Hippocampal formation (tissue), 2 donors: ENCODE measurements at places on chromosomes 16 and 17.

DNA sequence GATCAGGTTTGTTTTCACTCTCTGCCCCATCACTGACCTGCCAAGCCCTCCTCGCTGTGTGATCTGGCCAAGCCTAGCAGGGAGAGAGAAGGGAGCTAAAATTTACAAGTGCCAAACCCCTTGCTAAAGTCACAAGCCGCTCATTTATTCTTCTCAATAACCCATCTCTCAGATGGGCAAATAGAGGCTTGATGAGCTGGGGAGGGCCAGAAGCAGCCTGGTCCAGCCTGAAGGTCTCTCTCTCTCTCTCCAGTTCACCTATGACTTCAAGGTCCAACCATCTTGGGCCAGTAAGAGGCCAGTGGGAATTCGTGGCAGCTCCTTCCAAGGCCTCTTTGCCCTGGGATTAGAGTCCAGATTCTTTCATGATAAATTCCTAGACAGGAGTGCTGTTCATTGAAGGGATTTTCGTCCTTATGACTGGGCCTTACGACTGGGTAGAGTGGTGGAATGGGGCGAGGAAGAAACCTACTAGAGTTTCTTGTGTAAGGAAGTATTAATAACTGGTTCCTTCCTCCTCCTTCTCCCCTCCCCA lies 3.4 kb downstream of the CA7 start:
- DNase-seq: no peak

- DNase-seq: no peak
Observed at GRCh38 chr17:34862384-34862783, 98.9 kb downstream of the CCT6B start.

GRCh38 chr16:57966204-57966771 lies 4.6 kb downstream of the CNGB1 start:
- no peak for DNase-seq

- no peak for DNase-seq
Observed at GRCh38 chr16:72187551-72187950, 15.6 kb upstream of the PMFBP1 start.

DNA sequence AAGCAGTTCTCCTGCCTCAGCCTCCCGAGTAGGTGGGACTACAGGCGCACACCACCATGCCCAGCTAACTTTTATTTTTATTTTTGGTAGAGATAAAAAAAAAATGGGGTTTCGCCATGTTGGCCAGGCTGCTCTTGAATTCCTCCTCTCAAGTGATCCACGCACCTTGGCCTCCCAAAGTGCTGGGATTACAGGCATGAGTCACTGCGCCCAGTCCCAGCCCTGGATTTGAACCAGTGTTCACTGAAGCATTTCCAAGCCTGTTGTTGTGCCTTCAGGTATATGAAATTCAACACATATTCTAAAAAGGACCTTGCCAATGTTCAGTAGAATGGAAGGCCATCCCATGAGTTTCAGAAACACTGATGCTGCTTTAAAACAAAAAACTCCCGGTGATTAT lies 165.3 kb downstream of the SLC39A11 start:
- DNase-seq: no peak

DNA sequence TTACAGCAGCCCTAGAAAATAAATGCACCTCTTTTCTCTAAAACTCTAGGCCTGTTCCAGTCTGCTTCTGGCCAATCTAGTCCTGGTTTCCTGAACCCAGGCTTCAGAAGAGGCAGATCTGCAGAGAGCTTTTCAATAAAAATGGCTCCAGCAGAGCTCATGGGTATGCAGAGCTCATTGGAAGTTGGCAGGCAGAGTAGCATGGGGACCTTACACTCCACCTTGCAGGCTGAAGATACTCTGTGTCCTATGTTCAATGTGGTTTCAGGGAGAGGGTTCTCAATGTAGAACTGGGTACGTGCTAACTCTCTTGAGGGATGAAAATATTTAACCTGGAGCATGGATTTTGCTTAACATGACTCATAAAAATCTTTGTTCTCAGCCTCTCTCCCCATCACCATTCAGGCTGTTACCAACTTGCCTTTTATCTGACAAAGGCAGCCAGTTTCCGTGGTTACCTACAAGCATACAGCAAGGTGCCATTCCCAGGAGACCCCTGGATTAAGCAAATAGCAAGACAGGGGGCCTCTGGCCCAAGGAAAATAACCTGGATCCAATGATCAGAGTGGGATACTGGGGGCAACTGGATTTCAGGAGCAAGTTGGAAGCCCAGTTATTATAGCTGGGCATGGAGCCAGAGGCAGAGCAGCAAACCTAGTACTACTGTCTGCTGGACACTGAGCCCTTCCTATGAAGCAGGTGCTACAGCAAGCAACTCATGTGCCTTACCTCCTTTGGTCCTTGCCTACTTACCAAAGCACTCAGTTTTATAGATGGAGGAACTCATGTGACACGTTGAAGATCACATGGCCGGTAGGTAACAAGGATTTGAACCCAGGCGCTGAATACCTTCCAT lies 98.2 kb upstream of the DHX40 start:
- no peak for DNase-seq

DNA sequence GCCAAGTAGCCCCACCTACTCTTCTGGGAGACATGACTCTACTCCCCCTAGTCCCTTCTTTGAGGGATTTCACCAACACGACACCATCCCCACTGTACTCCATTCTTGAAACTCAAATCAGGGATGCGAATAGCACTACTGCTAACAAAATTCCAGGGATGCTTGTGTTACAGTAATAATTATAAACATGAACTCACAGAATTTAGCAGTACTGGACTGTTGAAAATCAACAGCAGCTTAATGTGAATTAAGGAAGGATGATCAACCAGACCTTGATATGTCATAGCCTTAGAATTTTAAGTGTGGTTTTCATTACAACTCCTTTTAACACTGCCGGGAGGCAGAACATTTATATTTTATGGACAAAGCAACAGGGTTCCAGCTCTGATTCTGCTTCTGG lies 37.9 kb downstream of the AMFR start:
- DNase-seq: no peak

GRCh38 chr17:16928406-16929034 lies 43.4 kb downstream of the TNFRSF13B start:
- no peak for DNase-seq

DNA sequence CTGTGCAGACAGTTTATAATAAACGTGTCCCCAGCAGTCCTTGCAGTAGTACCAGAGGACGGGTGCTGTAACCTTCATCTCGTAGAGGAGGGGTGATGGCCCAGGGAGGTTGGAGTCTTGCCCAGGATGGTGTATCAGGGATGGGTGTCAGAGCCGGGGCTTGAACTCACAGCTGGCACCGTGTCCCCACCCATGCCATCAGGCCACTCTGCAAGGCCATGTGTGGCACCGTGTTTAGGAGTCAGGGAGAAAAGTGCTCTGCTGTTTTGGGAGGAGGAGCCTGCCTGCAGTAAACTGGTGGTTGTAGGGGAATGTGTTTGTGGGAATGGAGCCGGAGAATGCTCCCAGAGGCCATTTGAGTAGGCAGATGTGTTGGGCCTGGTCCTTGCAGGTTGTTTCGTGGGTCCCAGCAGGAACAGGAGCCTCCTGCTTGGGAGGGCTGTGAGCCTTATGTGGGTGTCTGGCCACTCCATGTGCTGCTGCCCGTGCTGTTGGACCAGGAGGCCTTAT lies 1.7 kb downstream of the ADORA2B start:
- no peak for DNase-seq

GRCh38 chr17:15289285-15290183 lies 24.4 kb upstream of the PMP22 start:
- no peak for DNase-seq

DNA sequence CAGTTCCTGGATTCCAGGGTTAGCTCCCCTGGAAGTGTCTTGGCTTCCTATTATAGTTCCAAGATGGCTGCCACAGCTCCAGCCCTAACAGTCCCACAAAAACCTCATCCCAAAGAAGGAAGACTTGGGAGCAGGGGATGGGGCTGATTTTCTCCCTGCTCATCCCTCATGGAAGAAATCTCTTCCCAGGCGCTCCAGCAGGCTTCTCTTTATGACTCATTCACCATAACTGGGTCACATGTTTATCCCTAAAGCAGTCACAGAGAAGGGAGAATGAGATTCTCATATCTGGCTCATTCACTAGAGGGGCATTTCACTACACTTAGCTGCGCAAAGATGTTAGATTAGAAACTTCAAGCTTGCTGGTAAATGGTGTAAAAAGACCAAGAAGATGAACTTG lies 206.5 kb upstream of the IRX3 start:
- no peak for DNase-seq

GRCh38 chr16:7227229-7227721 lies 105.4 kb upstream of the RBFOX1 start:
- DNase-seq: no peak

- no peak for DNase-seq
Observed at GRCh38 chr17:12068946-12069345, 48.3 kb downstream of the MAP2K4 start.

- no peak for DNase-seq
Observed at GRCh38 chr17:27666831-27667560, 36.0 kb downstream of the LGALS9 start.

DNA sequence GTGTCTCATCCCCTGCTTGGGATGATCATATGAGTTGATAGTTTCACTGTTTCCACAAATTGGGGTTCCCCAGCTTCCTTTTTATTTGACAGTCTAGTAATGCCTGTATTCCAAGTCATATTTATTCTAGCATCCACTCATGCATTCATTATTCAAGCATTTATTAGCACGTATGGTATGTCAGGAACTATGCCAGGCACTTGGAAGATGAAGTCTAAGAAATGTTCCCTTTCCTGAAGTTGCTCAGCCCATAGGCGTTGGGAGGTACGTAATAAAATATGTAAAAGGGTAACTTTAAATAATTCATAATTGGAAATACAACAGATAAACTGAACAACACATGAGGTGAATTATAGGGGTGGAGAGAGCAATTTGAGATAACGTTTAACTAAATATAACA lies 338.0 kb upstream of the MAF start:
- no peak for DNase-seq

DNA sequence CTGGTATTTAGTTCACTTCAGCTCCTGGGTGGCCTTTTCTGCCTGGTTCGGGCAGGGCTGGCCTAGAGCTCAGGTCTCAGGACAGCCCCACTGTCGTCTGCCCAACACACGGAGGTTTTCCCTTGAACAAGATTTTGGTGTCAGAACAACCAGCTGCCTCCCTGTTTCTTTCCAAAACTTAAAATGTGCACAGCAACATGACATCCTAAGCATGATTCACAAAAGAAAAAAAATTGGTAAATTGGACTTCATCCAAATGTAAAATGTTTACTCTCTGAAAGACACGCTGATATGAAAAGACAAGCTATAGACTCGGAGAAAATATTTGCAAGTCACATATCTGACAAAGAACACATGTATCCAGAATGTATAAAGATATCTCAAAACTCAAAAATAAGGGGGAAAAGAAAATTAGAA lies 197.8 kb upstream of the CHMP6 start:
- no peak for DNase-seq

DNA sequence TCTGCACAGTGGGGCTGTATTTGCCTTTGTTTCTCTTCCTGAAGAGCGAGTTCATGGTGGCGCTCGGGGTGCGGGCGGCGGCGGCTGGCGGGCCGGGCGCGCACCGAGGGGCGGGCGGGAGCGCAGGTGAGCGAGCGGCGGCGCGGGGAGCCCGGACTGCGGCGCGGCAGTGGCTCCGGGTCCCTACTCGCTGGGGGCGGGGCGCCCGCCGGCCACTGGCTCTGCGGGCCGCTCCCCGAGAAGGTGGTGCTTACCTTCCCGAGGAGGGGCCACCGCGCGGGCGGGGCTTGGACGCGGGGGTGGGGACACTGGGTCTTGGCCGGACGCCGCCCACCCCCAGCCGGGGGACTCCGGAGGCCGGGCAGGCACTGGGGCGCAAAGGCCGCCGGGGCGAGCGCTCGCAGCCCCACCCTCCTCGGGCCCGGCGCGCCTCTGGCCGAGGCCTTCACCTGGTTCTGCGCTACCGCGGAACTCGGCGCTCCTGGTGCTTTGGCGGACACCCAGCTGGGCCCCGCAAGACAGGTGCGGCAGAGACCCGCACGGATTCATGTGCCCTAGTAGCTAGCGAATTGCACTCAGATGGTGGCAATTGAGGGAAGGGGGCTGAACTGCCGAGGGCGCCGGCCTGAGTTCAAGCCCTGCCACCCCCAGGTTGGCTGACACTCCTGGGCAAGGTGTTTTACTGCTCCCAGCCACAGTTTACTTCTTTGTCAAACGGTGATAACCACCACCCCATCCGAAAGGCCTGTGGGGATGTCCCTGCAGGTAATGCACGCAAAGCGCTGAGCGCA lies at the start of gene PPL:
Gene PPL (minus strand): TSS at position 158 of the 791 bp plus-strand sequence. CDS start 103 bp downstream, at position 55.
- no peak for DNase-seq

DNA sequence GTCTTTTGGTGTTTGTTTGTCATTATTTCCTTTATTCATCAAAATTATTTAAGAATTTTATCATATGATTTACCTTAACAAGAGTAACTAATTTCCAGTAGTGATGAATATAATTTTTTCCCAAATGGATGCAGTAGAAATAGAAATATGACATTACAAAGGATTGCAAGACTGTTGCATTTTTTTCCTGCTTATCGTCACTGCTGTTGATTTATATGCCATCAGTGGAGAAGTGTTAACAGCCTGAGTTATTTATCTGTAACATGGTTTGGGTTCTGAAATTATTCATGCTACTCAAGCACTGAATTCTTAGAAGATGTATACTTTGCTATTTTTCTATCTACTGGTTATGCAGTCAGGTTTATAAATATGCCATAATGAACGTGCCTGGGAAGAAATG lies 68.6 kb downstream of the TMEM100 start:
- DNase-seq: no peak

GRCh38 chr16:1653023-1653422 lies 25.1 kb upstream of the JPT2 start:
- DNase-seq: no peak

DNA sequence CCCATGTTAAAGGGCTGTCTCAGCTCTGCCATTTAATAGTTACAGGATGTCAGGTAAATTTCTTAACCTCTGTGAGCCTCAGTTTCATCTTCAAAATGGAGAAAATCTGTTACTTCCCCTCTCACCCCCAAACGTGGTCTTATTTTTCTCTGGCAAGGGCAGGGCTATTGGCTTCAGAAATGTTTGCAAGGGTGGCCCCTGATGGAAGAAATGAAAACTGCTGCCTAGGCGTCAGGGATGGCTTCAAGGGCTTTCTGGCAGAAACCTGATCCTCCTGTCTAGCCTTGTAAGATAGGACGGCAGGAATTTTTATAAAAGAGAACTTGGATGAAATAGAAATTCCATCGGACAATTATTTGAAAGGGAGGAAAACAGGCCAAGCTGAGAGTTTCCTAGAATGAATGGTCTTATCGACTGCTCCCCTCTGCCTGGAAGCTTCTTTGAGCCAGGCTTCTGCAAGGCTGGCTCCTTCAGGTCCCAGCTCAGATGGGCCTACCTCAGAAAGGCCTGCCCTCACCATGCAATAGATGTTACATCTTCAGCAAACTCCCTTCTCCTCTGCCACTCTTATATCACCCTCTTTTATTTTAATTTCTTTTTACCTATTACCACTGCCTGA lies 43.0 kb upstream of the TANGO6 start:
- peak; percentile 72 for DNase-seq

GRCh38 chr17:29623283-29623647 lies 553 bp upstream of the CORO6 start:
- DNase-seq: no peak

GRCh38 chr17:34319039-34319483 lies at the start of gene CCL8:
Gene CCL8, plus strand, starts transcription at chr17:34319435. Its CDS starts 67 bp downstream, at chr17:34319502.
- no peak for DNase-seq

- no peak for DNase-seq
Observed at GRCh38 chr16:26070302-26071100, 378.7 kb downstream of the HS3ST4 start.
